NCI-H2029 (cell line): ENCODE measurements at places on chromosomes 3 and 15.

DNA sequence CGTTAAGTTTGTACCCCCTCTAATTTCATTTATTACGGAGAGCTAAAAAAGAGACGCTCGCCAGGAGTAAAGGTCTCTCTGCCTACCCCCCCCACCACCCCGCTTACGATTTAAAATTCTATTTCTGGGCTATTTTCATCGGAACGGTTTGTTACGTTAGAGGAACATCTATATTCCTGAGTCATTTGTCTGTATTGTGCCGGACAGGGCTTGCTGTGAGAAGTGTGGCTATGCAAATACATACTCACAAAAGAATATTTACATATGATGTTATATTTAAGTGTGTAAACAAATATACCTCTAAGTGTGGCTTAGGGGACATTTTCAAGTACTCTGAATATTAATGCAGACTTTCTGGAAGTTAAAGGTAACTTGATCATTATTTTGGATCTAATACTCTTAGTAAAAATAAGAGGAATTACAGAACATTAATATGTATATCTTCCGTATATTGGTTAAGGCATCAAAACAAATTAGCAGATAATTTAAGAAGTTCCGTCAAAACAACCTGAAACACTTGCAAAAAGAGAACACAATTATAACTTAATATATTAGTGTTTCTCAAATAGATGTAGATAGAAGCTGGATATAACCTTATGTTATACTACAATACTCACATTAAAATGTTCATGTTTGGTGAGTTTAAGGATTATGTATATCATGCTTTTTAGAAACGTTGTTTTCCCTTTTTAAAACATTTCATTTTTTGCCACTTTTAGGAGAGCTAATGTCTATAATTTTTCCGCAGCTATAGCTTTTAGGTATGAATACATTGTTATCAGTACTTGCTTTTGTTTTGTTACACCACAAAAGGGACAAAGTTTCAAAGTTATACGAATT is 1.6 kb upstream of the SHOX2 start:
- DNase-seq, result peak; percentile 39

- no peak for DNase-seq
Observed at GRCh38 chr3:42184651-42185443, 81.1 kb downstream of the CCK start.

DNA sequence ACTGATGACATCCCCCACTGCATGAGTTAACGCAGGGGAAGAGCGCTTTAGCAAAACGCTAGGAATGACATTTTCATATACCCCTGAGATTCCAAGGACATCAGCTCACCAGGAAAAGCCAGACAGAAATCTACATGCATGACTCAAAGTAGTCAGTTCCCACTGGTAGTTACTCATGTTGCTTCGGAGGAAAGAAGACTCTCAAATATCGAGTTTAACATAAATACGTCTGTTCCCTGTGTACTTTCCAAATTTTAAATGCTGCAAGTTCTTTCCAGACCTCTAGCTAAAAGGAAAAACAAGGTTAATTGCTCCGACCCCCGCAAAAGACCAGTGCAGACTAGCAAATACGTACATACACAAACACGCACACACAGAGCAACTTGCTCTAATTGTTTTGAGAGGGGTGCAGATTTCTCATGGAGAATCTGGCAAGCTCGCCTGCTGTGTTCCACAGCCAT is 115.4 kb upstream of the PRICKLE2 start:
- no peak for DNase-seq

GRCh38 chr3:117761703-117762620 is 1052.4 kb downstream of the TUSC7 start:
- DNase-seq, result no peak

DNA sequence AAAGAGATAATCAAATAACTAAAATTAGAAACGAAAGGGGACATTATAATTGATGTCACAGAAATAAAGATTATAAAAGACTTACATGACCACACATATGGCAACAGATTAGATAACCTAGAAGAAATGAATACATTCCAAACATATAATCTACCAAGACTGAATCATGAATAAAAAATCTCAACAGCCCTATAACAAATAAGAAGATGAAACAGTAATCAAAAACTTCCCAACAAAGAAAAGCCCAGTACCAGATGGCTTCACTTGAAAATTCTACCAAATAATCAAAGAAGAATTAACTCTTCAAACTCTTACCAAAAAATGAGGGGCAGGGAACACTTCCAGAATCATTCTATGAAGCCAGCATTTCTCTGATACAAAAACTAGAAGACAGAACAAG is 11.8 kb downstream of the TOP2B start:
- DNase-seq, result no peak

GRCh38 chr3:141093971-141094684 is 43.0 kb downstream of the SPSB4 start:
- no peak for DNase-seq

GRCh38 chr15:75089456-75090387 is 66.3 kb downstream of the PPCDC start:
- DNase-seq, result no peak

- no peak for DNase-seq
Observed at GRCh38 chr3:105145511-105145910, 221.2 kb upstream of the ALCAM start.

DNA sequence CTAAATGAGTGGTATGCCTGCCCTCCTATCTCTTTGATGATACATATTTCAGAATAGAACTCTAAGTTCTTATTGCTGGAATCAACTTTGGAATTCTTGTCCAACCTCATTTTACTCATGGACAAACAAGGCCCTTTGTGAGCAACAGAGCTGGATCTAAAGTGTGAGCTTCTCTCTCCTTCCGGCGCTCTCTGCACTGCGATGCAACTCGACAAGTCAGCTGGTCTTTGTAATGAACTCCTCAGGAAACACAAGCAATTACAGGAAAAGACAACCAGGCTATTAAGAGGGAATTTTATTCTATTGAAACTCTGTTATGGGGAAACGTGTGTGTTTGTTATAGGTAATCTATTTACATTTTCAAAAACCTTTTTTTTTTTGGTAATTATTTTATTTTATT is 20.3 kb upstream of the NRROS start:
- DNase-seq, result no peak

GRCh38 chr3:10772271-10773161 is 43.5 kb upstream of the SLC6A11 start:
- DNase-seq, result no peak

DNA sequence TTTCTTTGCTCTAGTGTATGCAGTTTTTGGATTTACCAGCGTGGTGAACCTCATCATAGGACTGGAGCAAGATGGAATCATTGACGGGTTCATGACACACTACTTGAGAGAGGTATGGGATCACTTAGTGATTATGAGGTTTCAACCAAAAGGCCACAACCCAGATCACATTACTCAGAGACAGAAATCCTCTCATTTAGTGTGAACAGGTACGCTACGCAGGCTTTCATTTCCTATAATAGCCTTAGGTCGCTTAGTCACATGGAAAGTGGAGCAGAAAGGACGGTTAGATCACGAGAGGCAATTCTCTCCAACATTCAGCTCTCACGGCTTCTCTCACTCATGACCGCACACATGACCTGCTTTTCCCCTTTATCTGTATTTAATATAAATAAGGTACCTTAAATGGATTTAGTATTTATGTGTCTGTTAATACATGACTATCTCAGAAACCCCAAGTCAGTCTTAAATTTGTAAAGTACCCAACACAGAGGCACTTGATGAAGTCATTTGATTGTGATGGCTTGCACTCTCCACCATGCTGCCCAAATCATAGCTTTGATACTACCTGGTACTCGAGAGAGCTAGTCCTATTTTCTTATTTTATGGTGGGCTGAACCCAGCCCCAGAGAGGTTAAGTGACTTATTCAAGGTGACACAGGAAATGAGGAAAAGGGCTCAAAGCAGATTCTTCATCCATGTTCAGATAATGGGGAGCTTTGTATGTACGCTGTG is 8.6 kb downstream of the TM6SF1 start:
- DNase-seq, result no peak

DNA sequence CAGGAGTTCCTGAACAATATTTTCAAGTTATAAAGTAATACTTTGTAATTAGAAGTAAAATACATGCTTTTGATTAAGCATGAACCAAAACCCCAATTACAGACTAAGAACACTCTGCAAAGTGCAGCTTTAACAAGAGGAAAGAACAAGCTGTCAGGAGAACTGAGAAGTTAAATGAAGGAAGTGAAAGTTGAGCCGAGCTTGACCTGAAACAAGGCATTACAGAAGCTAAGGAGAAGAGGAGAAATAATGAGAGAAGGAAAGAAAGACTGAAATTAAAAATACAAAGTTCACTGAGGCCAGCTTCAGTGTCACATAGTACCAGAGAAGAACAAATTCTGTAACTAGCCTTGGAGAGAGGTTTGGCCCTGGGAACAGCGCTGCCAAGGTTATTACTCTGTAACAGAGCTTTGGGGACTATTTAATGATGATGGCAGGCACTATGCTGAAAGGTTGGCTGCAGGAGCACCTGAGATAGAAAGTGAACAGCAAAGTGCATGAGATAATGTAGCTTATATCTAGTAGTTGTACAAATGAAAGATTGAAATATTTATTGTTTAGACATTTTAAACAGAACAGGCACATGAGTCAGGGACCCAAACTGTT is 241.9 kb upstream of the PEX5L start:
- DNase-seq, result no peak

DNA sequence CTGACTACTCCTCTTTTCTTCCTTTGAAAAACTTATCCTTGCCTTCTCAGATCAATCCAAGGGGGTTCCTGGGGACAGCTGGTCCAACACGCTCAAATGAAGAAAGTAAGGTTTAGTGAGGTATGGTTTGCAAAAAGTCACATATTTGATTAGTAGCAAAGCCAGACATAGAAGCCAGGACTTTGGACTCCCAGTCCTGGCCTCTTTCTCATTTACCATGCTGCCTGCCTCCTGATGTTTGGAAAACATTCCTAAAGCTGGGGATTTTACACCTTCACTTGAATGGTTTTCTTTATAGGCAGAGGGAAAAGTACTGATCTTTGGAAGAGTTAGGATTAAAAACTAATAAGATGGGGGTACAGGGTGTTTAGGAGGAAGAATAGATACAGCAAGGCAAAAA is 14.6 kb downstream of the POPDC2 start:
- DNase-seq, result no peak

DNA sequence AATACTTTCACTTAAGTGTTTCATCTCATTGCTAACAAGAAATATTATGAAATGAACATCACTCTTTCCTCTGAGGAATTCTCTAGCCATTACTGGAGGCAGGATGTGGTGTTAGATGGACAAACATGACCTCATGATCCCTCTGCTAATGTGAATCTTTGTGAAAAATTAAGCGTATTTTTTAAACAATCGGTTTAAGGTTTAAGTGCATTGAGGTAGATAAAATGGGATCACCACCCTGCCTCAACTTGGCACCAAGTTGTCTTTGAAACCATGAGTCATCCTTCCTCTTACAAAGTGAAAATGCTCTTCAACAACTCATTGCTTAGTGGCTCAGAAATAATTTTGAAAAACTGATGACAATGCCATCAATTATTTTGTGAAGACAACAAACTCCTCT is 76.0 kb upstream of the DCBLD2 start:
- no peak for DNase-seq

- DNase-seq, result no peak
Observed at GRCh38 chr3:184078851-184079250, 18.0 kb upstream of the HTR3E start.

- no peak for DNase-seq
Observed at GRCh38 chr15:72406936-72407335, 8.8 kb downstream of the TMEM202 start.

DNA sequence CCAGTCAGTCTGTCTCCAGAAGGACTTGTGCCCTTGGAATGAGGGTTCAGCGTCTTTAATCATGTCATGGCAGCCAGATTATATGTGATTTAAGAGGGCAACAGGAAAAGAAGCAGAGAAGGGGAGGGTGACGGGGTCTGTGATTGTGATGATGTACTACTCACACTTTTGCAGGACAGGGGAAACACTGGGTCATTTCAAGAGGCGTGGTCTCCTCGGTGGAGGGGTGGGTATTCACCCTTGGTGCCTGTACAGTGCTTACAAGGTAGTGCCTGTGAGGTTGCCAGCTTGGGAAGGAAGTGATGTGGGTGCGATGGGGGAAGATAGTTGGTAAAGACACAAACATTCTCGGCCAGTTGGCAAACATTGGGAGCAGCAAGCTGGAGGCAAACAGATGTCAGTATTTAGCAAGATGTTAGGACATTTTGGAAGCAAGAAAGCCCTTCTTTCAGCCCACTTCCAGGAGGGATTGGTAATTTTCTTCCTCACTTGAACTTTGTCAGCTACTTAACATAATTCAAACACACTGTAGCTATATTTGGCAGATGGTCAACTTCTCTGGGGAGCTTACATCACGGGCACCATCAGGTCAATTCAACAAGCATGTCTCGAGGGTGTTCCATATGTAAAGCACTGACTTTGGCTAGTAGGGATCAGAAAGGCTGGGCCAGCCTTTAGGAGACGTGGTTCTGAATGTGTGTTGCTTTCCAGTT is 71.4 kb upstream of the ROPN1 start:
- DNase-seq, result no peak

GRCh38 chr15:27747997-27748396 is 351.1 kb downstream of the OCA2 start:
- no peak for DNase-seq

- DNase-seq, result no peak
Observed at GRCh38 chr15:52086011-52086786, 26.4 kb downstream of the BCL2L10 start.

DNA sequence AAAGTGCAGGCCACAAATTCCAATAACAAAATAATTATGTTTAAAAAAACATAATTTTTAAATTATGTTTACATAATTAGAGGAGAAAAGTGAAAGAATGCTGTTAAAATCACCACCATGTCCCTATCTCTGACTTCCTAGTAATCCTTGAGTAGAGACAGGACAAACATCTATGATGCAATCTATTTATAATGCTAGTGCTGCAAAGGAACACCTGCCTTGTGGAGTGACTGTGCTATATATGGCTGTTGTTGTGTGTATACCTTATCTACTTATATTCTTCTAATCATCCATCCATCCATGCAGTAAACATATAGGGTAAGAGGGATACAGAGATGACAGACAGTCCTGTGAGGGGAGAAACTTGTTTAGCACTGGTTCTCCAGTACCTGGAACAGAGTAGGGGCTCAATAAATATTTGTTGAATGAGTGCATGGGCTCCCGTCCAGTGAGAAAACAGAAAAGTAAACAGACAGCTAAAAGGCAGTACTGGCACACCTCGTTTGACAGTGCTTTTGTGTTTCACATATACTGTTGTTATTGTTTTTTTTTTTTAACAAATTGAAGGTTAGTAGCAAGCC is 229.3 kb upstream of the UBE2E1 start:
- peak; percentile 94 for DNase-seq

DNA sequence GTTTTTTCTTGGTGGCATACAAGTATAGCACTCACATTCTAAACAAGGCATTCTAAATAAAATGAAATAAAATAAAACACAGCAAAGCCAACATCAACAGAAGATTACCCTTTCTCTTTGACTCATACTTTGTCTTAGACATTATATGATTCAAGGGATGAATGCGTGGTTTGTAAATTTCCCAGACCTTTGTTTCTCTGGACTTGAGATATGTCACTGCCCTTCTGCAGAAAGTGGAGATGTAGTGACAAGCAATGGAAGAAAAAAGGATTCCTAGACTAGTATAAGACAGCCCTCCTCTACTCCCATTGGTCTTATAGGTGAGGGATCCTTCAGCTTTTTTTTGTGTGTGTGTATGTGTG is 22.4 kb downstream of the NANOGP8 start:
- no peak for DNase-seq
